ENCODE measurements at places on chromosomes 5 and 9.

GRCh38 chr5:17238521-17239041 lies 21.1 kb downstream of the BASP1 start:
- no peak for DNase-seq

GRCh38 chr9:90943341-90943740 lies 141.7 kb downstream of the SYK start:
- DNase-seq, result no peak

DNA sequence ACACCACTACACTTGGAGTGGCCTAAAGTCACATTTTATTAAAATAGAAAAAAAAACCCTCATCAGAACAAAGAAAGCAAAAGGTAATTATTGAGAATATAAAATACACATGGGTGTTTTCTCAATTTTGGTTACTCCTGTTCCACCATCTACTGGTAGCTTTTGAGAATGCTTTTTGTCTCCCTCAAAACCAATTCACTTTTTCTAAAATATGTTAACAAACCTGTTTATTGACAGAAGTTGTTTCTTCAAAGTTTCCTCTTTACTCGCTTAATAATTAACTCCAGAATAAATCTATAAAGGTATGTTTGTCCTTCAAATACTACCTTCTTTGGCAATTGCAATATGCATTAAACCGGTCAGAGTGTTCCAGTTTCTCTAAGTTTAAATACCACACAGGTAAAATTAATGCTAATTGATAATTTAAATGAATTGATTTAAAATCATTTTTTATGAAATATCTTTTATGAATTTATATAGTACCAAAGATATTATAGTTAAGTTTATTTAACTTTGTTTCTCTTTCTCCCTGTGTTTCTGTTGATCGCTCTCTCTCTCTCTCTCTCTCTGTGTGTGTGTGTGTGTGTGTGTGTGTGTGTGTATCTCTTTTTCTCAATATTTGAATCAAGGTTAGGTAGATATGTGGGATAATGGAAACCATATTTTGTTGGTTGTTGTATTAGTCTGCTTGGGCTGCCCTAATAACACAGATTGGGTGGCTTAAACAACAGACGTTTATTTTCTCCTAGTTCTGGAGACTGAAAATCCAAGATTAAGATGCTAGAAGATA lies 487.4 kb downstream of the PRDM9 start:
- DNase-seq, result no peak

- DNase-seq, result no peak
Observed at GRCh38 chr5:159645179-159645846, 271.0 kb upstream of the ADRA1B start.

- DNase-seq, result no peak
Observed at GRCh38 chr9:4680173-4680525, 780 bp downstream of the CDC37L1 start.

DNA sequence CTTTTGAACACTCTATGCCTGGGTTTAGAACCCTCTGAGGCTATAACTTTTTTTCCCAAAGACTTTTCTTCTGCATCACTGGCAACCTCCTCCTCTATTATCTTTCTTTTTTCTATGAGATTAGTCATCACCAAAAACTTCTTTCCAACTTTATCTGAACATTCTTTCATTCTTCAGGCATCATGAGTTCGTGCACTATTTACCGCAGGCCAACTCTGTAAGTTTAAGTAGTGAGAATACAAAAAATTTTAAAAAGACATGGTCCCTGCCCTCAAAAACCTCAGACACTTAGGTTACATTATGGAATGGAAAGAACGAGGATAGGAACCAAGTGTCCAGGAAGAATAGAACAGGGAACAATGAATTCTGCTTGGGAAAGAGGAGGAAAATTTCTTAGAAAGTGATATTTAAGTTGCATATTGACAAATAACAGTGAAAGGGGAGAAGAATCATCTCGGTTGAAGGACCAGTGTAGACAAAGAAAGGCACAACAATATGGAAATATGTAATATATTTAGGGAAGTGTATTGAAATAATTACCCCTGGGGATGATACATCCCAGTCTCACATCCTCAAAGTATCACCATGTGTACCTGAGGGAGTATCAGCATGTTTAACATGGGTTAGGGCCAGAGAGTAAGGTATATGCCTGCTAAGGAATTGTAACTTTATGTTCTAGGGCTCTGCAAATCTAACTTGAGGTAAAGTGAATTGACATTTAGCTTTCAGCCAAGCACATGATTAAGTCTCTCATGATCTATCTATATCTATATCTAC lies 196.5 kb upstream of the NREP start:
- no peak for DNase-seq
